ENCODE measurements at places on chromosomes 5 and 9.

DNA sequence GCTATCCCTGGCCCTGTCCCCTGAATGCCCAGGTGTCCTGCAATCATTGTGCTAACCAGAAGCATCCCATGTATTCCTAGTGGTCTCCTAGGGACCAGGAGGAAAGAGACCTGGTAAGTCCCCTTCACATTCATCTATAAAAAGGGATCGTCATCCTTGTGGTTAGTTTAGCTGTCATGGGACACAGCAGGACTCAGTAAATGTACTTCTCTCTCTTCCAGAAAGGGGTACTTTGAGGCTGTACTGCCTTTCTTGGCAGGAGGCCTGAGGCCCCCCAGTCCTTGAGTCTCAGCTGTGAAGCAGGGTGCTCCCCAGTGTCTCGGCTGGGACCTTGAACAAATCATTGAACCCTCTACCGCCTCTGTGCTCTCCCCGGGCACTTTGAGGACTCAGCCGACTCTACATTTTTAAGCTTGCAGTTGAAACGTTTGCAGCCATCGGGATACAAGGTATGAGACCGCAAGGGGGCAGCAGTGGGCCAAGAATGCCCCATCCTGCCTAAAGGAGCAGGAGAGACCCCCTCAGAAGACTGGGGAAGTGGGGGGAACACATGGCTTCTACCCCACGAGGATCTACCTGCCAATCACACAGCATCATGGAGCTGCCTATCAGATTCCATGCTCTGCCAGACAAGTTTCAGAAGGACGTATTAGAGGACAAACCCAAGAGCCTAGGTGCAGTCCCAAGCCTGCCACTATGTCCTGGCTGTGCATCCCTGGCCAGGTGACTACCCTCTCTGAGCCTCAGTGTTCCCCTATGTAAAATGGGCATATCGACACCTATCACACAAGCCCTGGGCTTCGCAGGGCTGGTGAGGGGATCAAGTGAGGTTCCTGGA, 2.4 kb upstream of the PHYKPL start:
- peak; percentile 89 for DNase-seq

DNA sequence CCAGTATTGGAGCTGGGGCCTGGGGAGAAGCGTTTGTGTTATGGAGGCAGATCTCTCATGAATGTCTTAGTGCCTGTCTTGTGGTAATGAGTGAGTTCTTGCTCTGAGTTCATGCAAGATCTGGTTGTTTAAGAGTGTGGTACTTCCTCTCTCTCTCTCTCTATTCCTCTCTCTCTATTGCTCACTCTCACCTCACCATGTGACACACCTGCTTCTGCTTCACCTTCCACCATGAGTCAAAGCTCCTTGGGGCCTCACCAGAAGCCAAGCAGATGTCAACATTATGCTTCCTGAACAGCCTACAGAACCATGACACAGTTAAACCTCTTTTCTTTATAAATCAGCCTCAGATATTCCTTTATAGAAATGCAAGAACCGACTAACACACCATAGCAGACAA, 242.7 kb upstream of the ADRA1B start:
- DNase-seq, result no peak

DNA sequence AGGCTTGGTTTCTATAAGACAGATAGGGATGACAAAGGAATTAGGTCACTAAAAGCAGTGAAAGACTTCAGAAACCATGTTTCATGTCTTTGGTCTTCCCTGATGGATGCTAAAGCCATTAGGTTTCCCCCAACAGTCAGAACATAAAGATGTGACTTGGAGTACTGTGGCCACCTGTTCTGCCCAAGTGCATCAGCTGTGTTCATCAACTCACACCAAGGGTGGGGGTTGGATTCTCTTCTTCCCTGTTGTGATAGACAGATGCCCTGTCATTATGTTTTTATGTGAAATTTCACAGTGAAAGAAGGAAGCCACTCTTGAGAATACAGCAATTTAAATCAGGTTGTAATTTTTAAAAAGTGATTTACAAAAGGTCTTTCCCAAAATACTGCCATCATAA, 196.8 kb downstream of the SH3GL2 start:
- no peak for DNase-seq

- peak; percentile 36 for DNase-seq
Observed at GRCh38 chr9:137606005-137606621, 627 bp downstream of the ARRDC1 start.

GRCh38 chr9:127876026-127876763, 1.3 kb downstream of the AK1 start:
- no peak for DNase-seq

- DNase-seq, result peak; percentile 87
Observed at GRCh38 chr9:113602126-113603047, 138.9 kb downstream of the RGS3 start.

- DNase-seq, result no peak
Observed at GRCh38 chr5:13860146-13860545, 84.3 kb downstream of the DNAH5 start.

DNA sequence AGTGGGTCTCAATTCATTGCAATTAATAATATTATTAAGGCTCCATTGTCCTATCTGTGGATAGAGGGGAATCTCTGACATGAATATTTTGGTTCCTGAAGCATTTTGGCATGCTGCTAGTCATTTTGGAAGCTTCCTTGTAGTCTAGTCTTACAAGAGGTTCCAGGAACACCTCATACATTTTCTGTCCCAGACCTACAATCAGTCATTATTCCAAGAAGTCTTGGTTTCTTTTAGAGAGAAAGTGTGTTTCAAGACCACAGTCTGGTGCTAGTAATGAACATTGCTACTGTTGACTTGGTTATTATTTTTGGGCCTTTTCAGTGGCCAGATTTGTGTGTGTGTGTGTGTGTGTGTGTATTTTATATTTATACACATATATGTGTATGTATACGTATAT, 98.9 kb downstream of the ERCC6L2 start:
- DNase-seq, result no peak

GRCh38 chr9:21465859-21466518, 16.1 kb downstream of the IFNE start:
- DNase-seq, result peak; percentile 18

- no peak for DNase-seq
Observed at GRCh38 chr5:6644794-6645241, 11.6 kb downstream of the SRD5A1 start.

DNA sequence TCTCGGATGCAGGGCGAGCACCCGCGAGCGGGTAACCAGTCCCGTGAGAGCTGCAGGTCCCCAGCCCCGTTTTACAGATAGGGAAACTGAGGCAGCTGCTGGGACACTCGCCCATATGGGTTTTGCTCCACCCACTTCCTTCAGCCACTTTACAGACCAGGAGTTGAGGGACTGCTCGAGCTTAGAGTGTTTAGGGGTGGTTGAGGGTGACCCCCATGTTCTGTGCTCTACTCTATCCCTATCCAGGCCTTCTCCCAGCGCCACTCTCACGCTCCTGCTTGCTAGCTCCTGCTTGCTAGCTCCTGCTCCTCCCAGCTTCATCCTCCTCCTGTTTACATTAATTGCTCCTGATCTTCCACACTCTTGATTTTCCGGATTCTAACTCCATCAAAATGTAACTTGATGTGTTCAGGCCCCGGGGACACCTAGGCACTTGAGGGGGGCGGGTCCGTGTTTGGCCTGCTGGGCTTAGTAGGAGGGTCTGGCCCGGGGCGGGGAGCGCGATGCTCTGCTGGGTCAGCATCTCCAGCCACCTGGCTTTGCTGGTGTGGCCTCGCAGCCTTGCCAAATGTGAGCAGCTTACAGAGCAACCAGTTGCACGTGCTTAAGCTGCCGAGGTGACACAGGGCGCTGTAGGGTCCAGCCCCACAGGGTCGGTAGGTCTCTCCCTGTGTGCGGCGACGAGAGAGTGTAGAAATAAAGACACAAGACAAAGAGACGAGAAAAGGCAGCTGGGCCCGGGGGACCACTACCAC, 1.5 kb upstream of the PTGES2 start:
- DNase-seq, result no peak

GRCh38 chr5:132138260-132138659, 64.7 kb downstream of the CSF2 start:
- no peak for DNase-seq

Data from ELF-1 (cell line).